ENCODE measurements at places on chromosomes 6 and 20.
A peak's percentile ranks its signal among the peaks of the same experiment; 100 is the strongest.

DNA sequence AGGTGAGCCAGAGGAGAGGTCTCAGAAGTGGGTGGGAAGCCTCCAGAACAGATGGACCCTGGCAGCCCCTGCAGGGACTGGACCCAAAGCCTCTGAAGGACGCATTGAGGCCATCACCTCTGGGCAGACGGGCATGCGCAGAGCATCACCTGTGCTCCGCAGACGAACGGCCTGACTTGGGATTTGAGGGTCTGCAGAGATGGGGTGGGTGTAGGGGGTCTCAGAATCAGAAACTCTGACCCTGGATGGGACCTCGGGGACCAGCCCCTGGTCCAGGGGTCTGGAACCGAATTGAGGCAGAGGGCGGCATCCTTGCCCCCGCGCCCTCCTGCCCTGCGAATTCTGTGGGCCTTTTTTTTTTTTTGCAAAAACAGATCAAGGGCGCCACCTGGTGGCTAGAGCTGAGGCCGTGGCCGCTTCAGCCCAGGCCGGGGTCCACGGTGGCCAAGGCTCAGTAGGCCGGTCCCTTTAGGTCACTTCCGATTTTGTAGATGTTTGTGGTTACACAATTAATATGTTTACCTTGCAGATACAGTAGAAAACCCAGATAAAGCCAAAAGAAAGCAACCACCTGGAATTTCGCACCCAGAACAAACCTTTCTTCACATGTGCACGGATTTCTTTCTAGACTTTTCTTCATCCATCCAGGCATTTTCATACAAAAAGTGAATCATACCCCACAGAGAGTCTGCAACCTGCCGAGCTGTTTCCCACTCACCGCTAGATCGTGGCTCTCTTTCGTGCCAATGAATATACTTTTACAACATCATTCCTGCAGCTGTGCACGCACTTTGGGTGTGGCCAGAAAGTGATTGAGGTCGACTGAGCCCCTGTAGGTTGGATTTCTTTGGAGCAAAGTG is 25.9 kb downstream of the ZBP1 start:
- no peak for DNase-seq

DNA sequence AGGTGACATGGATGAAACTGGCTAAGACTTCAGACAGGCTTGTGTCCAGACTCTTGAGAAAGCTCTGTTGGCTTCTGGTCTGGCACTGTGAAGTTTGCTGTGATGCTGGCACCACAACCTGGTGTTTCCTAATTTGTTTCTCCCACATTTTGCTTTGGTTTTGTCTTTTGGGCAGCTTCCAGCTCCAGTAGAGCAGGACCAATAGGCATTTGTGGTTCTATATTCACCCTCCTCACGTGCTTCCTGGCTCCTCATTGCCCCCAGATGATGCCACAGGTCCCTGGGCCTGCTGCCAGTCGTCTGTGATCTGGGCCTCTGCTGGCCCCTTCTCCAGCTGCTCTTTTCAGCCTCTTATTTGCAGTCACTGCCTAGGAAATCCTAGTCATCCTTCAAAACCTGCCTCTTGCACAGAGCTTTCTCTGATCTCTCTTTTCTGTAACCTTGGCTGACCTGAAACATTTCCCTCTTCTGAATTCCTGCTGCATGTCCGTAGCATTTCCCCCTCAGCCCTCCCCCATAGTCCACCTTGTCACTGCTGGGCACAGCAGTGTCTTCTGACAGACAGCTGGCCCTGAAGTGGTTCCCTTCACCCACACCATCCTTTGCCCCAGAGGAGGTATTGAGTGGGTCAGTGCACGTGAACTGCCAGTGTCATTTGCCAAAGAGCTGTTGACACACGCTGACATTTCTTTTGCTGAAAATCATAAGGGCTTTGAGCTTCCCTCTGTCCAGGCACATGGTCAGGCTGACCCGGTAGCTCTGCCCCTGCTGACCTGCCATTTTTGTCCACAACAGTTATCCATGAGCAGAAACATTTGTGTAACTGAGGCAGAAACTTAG is 63.0 kb downstream of the PTPN1 start:
- peak; percentile 36 for DNase-seq

DNA sequence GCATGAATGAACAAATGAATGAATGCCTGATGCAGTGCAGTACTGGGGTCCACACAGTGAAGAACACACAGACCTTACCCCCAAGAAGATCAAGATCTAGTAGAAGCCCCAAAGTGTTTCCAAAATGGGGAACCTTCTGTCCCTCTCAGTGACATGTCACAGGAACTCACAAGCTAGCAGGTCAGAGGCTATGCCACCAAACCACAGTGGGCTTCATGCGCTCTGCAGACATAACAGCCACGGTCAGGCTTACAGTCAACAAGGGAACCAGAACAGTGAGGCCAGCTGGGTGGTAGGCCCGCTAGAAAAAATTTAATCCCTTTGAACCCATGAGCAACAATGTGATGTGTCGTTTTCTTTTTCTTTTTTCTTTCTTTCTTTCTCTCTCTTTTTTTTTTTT is 20.2 kb upstream of the ARFGEF2 start:
- no peak for DNase-seq

- DNase-seq: no peak
Observed at GRCh38 chr20:14790771-14791620, 453.6 kb upstream of the FLRT3 start.

GRCh38 chr6:157173776-157174175 is 149.5 kb downstream of the TMEM242 start:
- DNase-seq: no peak

DNA sequence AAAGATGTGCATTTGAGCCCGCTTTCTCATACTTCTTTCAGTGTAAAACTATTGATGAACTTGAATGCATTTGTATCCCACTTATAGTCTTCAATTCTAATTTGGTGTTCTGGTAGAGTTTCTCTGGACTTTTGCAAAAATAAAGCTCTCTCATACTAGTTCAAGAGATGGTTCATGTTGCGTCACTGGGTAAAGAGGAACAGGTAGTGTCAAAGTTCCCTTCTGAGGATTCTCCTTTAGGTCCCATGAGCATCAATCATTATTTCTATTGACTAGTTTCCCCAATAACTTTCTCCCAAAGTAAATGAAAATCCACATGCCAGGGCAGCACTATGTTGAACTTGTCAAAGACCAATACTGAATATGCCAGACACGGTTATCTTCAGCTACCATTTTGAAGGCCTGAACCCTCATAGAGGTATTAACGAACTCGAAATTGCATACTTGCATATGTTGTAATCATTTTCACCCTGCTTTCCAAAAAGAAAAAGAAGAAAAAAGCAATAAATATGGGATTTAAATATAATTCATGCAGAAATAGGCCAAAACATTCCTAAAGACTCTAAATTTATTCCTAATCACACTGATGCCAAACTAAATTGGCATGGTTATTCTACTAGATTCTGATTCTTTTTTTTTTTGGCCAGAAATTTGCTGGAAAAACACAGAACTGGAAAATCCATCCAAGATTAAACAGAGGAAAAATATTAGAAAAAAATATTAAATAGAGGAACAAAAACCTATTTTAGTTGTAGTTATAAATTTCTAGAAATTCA is 84.5 kb downstream of the SGK1 start:
- no peak for DNase-seq

DNA sequence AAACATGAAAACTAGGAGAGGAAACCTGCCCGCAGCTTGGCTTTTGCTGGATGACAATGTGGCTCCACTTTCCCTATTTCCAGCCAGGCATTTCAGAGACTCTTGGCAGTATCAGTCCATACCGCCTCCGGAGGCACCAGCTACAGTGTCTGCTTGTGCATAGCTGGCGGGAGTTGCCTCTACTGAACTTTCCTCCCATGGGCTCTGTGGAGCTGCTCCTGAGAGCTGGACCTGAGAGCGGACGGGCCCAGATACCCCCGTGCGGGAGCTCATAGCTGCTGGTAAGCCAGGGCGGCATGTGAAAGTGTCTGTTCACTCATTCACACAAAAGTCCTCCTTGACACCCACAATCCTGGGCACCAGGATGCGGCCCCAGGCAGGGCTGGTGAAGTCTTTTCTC is 130.3 kb upstream of the PMEPA1 start:
- no peak for DNase-seq

DNA sequence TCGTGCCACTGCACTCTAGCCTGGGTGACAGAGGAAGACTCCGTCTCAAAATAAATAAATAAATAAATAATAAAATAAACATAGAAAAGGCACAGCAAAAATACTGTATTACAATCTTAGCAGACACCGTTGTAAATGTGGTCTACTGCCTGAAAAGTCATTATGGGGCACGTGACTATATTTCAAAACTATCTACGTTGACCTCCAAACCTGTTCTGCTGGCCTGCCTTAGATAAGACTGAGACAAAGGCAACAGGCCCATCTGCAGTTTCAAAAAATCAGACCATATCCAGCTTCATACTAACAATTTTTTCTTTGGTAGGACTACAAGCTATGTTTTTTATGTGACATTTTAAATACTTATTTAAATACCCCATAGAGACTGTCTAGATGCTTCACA is 59.1 kb downstream of the AGPAT4 start:
- no peak for DNase-seq

DNA sequence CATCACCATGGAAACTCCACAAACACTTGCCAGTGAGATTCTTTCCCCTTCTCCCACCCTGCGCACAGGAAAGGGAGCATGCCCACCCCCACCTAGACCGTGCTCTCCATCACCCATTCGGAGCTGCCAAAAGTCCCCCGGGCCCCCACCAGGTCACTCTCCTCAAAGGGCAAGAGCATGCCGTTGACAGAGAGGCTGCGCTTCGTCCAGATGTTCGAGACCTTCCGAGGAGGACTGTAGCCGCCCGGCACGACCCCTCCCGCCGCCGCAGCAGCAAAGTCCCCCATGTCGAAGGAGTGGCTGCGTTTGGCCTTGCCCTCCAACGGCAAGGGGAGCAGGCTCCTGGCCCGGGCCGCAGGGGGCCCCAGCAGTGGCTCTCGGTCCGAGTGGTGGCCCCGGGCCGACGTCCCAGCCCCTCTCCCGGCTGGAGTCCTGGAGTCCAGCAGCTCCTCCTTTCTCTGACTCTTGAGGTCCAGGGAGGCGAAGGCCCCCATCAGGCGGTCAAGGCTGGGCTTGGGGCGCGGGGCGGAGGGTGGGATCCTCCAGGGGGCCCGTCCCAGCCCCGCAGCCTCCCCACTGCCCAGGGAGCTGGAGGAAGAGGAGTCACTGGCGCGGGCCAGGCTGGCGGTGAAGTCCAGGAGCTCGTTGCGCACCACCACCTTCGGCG is 195.2 kb downstream of the LRFN2 start:
- DNase-seq: no peak

DNA sequence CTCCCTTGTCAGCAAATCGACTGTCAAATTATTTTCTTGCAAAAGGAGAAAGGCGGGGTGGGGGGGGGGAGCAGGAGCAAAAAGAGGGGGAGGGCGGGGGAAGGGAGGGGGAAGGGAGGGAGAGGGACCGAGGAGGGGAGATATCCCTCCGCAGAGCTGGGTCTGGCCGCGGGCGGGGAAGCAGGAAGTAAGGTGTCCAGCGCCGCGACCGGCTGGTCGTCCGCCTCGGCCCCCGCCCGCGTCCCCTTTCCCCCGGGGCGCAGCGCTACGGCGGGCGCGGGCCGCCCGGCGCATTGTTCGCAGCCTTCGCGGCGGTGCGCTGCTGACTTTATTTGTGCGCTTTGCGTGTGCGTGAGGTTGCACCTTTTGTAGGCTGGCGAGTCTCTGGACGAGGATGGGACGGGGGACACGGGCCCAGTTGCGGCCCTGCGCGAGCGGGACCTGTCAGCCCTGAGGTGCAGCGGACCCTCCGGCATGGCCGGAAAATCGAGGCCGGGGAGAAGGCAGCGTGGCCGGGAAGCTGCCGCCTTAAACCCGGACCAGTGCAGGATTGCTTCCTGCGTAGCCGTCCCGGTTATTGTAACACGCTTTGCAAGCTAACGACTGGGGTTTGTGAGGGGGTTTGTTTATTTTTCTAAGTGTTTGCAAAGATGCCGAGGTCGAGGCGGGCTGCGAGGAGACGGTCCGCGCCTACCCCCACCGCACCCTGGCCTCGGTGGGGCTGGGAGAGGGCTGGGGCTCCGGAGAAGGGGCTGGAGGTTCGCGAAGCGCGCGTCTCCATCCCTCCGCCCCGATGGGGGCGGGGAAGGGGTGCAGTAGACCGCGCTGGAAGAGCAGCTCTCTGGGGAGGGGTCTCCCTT is 675 bp upstream of the TRERF1 start:
- DNase-seq: no peak

GRCh38 chr6:10395171-10395703 is 19.6 kb downstream of the TFAP2A start:
- DNase-seq: no peak

DNA sequence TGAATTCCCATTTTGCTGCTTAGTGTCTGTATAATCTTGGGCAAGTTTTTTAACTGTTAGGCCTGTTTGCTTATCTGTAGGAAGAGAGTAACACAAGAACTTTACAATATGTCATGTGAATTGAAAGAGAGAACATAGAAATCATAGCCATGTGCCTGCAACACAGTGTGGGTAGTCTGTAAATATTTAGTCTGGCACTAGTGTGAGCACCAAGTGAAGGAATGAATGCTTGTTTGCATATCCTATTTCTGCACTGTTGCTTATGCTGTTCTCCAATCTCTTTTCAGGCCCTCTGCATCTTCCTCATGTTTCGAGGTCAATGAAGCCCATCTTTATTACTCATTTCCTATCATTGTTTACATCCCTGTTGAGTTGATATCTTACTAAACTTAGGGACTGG is 49.2 kb downstream of the CBFA2T2 start:
- DNase-seq: no peak

DNA sequence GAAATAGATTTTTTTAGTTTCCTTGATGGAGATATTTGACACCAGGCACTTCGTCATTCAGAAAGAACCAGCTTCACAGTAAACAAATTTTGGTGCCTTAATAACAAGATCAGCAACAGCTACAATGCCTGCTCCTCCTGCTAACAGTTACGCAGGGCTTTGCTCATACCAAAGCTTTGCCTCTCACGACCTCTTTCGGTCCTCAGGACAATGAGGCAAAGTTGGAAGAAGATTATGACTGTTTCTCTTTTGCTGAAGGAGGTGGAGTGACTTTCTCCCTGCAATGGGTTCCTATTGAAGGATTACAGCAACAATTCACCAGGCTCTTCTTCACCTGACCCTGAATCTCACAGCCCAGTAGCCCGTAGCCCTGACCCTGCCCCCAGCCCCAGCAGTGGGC is 440.1 kb downstream of the PREX1 start:
- DNase-seq: no peak

GRCh38 chr6:168031411-168031971 is 34.0 kb downstream of the KIF25 start:
- DNase-seq: peak; percentile 36
